ENCODE measurements at places on chromosomes 2 and 18.

DNA sequence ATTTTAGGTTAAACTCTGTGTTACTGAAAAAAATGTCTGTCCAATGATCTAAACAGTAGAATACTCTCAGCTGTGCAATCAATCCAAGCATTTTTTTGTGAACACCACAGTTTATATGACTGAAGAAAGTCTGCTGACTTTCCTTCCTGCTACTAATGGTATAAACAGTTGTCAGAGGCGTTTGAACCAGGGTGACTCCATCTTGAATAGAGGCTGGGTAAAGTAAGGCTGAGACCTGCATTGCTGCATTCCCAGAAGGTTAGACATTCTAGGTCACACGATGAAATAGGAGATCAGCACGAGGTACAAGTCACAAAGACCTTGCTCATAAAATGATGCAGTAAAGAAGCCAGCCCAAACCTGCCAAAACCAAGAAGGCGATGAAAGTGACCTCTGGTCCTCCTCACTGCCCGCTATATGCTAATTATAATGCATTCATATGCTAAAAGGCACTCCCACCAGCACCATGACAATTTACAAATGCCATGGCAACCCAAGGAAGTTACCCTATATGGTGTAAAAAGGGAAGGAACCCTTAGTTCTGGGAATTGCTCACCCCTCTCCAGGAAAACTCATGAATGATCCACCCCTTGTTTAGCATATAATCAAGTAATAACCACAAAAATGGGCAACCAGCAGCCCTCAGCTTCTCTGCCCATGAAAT, 31.3 kb downstream of the POU3F3 start:
- no peak for DNase-seq

DNA sequence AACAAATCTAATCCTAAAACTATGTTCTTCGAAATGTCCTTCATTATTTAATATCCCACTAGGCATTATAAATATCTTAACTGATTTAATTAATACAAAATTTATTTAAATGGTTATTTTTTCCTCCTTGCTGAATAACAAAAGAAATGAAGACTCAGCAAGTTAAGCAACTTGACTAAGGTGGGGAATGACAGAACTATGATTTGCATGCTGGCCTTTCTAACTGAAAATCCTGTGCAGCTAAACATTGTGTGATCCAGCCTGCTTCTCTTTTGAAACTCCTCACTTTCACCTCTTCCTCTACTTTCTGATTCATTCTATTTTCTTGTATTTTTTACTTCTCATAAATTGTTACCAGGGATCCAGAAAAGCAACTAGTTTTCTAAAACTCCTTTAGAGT, 132.0 kb downstream of the CALCRL start:
- DNase-seq, result no peak

GRCh38 chr2:192298664-192299063, 103.9 kb upstream of the TMEFF2 start:
- DNase-seq, result peak; percentile 7

GRCh38 chr2:145655165-145655765, 1135.3 kb upstream of the ZEB2 start:
- no peak for DNase-seq

GRCh38 chr2:163655667-163656066, 80.1 kb downstream of the FIGN start:
- no peak for DNase-seq

- DNase-seq, result no peak
Measured at GRCh38 chr2:43109261-43109743, 117.1 kb downstream of the ZFP36L2 start.

GRCh38 chr2:177225965-177226360, 13.4 kb downstream of the HNRNPA3 start:
- no peak for DNase-seq

DNA sequence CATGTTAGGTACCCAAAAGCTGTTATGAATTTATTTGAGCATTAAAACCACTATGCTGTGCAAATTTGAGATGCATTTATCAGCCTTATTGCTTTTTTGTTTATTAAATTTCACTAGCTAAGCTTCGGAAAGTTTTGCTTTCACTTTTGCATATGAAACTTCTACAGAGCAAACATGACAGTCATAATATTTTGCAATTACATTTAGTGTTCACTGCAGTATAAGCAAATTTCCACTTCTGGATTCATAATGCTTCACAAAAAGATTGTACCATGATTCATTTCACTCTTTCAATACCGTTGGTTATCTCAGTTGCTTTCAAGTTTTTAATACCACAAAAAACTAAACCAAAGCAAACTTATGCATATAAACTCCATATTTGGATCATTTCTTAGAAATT, 228.7 kb upstream of the SLC8A1 start:
- DNase-seq, result no peak

GRCh38 chr2:46954951-46955571, 39.5 kb upstream of the MCFD2 start:
- DNase-seq, result peak; percentile 92

GRCh38 chr18:6951336-6952090, 166.1 kb downstream of the LAMA1 start:
- no peak for DNase-seq

DNA sequence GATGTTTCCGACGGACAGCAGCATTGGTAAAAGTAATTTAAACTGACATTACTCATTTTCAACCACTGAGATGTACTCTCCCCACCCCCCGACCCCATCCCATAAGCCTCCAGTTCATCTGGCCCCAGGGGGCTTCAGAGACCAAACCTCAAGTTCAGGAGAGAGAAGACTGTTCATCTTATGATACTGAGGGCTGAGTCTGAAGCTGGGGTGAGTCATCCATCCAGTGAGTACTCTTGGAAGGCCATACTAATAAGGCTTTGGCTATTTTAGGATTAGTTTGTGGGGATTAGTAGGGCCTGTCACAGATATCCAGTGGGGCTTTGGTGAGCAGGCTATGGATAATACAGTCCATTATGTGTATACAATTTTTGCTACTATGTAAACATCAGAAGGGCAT, 125.3 kb upstream of the APCDD1 start:
- DNase-seq, result peak; percentile 77

DNA sequence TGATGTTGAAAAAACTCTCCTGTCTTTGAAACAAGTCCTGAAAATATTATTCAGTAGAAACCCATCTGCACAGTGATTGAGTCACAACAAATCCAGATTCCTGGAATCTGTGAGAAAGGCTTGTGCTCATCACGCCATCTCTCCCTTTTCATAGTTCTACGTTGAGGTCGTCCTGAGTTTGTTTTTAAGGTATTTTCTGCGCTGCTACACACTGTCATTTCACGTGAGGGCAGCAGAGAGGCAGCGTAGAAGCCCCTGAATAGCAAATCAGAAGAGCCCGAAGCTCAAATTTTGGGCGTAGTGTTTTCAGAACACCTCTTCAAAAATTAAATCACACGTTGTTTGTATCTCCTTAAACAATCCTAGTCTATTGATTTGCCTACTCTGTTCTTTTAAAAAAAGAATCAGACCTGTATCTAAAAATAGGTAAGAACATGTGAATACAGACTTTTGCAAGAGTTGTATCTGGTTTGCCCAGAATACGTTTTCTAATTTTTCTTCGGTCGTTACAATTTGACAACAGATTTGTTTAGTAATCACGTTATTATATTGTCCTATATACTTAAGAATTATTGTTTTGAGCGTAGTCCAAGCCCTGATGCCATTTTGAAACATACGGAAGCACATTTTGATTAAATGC, 61.6 kb upstream of the SLC38A11 start:
- DNase-seq, result peak; percentile 71

GRCh38 chr2:196074631-196075030, 6.0 kb upstream of the DNAH7 start:
- DNase-seq, result no peak

Measured in fibroblast of skin of right biceps (primary cell).